ENCODE measurements at places on chromosomes 7 and 10.

DNA sequence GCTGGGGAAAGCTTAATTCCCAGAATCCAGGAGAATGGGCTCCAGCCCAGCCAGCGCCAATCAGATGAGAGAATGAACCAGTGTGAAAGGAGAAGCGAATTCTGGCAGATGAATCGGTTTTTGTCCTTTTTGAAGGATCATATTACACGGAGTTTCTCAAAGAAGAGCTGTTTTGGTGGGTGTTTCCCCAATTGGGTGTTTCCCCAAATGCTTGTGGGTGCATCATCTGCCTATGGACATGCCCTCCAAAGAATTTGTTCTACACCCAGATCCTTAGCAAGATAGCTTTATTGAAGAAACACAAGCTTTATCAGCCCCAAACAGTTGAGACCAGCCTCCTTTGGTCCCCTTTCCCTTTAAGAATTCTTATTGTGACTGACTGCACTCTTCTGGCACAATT lies 186.5 kb upstream of the GPR26 start:
- DNase-seq = no peak

DNA sequence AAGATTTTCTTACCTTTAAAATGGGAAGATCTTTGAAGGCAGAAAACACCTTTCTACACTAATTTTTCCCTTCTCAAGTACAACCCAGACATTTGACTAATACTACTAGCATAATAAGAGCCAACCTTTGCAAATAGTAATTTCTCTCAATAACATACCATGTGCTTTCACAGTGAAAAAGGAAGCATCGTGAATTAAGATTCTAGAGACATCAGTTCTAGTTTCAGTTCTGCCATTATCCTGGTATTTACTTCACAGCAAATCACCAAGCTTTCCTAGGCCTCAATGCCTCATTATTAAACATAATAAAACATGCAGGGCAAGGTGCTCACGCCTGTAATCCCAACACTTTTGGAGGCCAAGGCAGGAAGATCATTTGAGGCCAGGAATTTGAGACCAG lies 24.9 kb downstream of the GSAP start:
- no peak for DNase-seq

DNA sequence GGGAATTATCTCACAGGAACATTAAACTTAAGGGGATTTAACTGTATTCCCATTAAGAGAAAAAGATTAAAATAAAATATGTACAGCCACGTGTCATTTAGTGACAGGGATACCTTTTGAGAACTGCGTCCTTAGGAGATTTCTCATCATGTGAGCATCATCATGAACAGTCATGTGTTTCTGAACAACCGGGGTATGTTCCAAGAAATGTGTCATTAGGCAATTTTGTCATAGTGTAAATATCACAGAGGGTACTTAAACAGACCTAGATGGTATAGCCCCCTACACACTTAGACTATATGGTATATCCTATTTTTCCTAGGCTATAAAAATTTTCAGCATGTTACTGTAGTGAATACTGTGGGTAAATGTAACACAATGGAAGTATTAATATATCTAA lies 840.3 kb downstream of the CNTNAP2 start:
- no peak for DNase-seq

DNA sequence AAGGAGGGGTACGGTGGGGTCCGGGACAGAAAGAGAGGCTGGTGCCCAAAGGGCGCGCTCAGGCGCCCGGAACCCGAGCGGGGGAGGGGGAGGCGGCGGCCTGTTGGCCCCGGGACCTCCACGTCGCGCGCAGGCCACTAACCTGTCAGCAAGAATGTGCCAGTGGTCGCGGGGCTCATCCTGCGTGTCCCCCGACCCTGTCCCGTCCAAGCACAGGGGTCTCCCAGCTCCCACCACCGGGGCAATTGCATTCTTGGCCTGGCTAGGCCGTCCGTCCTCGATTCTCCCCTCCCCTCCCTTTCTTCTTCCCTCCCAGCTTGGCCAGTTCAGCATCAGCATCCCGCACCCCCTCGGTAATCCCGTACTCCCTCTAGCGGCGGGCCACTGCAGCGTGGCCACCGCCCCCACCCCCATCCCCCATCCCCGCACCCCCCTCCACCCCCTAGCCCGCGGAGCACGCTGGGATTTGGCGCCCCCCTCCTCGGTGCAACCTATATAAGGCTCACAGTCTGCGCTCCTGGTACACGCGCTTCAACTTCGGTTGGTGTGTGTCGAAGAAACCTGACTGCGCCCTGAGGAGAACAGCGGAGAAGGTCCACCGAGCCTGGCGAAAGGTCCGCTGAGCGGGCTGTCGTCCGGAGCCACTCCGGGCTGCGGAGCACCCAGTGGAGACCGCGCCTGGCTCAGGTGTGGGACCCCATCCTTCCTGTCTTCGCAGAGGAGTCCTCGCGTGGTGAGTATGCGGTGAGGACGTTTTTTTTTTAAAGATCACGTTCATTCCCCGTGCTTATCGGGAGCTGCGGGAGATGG lies at the start of gene SGCE:
Gene SGCE (minus strand): TSS at position 286 of the 810 bp plus-strand sequence. CDS start 35 bp downstream, at position 251.
- peak; percentile 20 for DNase-seq

DNA sequence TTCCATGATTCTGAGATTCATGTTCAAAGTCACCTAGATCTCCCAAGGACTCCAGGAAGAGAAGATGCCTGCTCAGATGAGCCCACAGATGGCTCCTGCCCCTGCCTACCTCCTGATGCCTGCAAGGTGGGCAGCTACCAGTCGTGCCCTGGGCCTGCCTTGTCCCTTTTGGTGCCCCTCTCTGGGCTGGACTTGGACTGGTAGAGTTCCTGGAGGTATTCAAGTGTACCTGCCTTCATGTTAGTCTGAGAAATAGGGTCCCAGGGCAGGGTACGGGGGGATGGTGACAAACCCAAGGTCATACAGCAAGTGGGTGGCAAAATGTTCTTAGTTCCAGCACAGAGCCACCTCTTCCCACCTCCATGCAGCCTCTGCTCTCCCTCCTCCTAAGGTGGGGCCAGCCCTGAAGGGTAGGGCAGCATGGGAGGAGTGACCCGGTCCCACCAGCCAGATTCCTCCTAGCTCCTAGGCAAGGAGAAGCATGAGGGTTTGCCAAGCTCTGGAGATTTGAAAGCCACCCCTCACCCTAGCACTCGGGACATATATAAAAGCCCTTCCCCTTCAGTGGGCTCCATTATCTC lies 80.8 kb upstream of the UNC5B start:
- DNase-seq = no peak

- DNase-seq = no peak
These were observed 60.4 kb upstream of the RAPGEF5 start for GRCh38 chr7:22417349-22417748.

- DNase-seq = no peak
These were observed 38.8 kb downstream of the CCNJ start for GRCh38 chr10:96082153-96082552.

DNA sequence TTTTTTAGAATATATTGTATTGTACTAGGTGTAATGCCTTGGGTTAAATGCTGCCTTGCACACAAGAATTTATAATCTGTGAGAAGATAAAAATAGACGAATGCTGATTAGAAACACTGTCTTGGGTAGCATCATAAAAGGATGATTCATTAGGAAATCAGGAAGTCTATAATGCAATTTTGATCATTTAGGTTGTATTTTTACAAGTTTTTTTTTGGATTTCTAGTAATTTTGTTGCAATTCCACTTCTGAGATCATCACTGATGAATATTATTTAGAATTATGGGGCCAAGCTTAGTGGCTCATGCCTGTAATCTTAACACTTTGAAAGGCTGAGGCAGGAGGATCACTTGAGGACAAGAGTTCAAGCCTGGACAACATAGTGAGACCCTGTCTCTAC lies 29.6 kb downstream of the WBP1L start:
- no peak for DNase-seq

DNA sequence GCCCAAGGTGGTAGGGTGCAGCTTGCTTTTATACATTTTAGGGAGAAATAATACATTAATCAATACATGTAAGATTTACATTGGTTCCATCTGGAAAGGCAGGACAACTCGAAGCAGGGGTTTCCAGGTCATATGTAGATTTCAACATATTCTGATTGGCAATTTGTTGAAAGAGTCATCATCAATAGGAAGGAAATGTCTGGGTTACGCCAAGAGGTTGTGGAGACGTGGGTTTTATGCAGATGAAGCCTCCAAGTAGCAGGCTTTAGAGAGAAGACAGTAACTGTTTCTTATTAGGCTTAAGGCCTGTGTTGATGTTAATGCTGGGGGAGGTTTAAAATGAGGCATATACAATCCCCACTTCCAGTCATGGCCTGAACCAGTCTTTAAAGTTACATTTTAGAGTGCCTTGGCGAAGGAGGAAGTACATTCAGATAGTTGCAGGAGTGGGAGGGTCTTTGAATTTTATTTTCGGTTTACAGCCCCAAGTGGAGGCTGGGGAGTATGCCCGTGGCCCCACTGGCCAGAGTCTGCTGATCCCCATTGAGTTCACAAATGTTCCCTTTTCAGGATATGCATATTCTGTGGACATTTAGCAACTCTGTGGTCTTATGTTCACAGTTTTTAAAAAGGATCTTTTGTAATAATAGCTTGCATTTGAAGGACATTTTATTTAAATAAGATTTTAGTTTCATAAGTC lies 166.0 kb upstream of the GDF10 start:
- DNase-seq = no peak

Data from stimulated activated naive CD4-positive, alpha-beta T cell (primary cell).